Nasal cavity respiratory epithelium epithelial cell of viscerocranial mucosa (primary cell): ENCODE measurements at places on chromosomes 5 and 9. TPM values are rescaled to one million over a fixed set of nuclear protein-coding genes. Genes with fewer than 3 reads are reported as not detected.

Gene ISOC1
- 14.5 and 20.8 TPM in 2 replicates for total RNA-seq

Gene GLRA1
- total RNA-seq: not detected in 2 replicates

Gene CLTA
- 230 and 260 TPM in 2 replicates for total RNA-seq

Gene NMUR2
- not detected in 2 replicates for total RNA-seq

Gene MATR3
- 186 and 265 TPM in 2 replicates for total RNA-seq

Gene SERF1B
- total RNA-seq: 17.8 and 22.7 TPM in 2 replicates

Gene PRLR
- under 0.01 and 0.07 TPM in 2 replicates for total RNA-seq

Gene SUSD3
- 0.78 TPM in 1 of 2 replicates, not detected in the other for total RNA-seq

Gene RANBP17
- 5.5 and 14.3 TPM in 2 replicates for total RNA-seq

Gene ACER2
- total RNA-seq: 8.2 and 15.6 TPM in 2 replicates

Gene AK1
- total RNA-seq: 20.5 and 33.5 TPM in 2 replicates

Gene NR5A1
- not detected in 2 replicates for total RNA-seq

Gene RGMB
- 10.3 and 18.0 TPM in 2 replicates for total RNA-seq

Gene EIF4E1B
- total RNA-seq: not detected in 2 replicates

Gene SCGB3A1
- total RNA-seq: not detected in 2 replicates

Gene HACD4
- 1.7 and 7.9 TPM in 2 replicates for total RNA-seq

Gene CAVIN4
- total RNA-seq: 0.34 and 0.43 TPM in 2 replicates

Gene MYOZ3
- total RNA-seq: 0.21 TPM in 1 of 2 replicates, not detected in the other

Gene UBQLN1
- total RNA-seq: 113 and 150 TPM in 2 replicates

Gene TEX48
- not detected in 2 replicates for total RNA-seq

Gene CTSL
- 107 and 167 TPM in 2 replicates for total RNA-seq

Gene PLEKHG4B
- 0.07 TPM in 1 of 2 replicates, not detected in the other for total RNA-seq

Gene CDO1
- total RNA-seq: not detected in 2 replicates

Gene GARIN3
- not detected in 2 replicates for total RNA-seq

Gene PRUNE2
- total RNA-seq: under 0.01 and 0.28 TPM in 2 replicates

Gene BHMT2
- total RNA-seq: under 0.01 TPM in 1 of 2 replicates, not detected in the other

Gene PDGFRB
- total RNA-seq: under 0.01 and 0.07 TPM in 2 replicates

Gene ABCA2
- 4.1 and 48.2 TPM in 2 replicates for total RNA-seq

Gene SPATA6L
- total RNA-seq: 2.7 and 3.3 TPM in 2 replicates

Gene SECISBP2
- 25.6 and 39.4 TPM in 2 replicates for total RNA-seq

Gene TAS2R1
- total RNA-seq: not detected in 2 replicates

Gene CAPSL
- total RNA-seq: not detected in 2 replicates

Gene SOHLH1
- total RNA-seq: not detected in 2 replicates

Gene LHX3
- total RNA-seq: not detected in 2 replicates

Gene SLC6A3
- not detected in 2 replicates for total RNA-seq

Gene CCNI2
- 0.28 TPM in 1 of 2 replicates, not detected in the other for total RNA-seq

Gene MARCHF6
- 53.0 and 103 TPM in 2 replicates for total RNA-seq

Gene FBP2
- total RNA-seq: not detected in 2 replicates

Gene RMI1
- total RNA-seq: 4.4 and 7.8 TPM in 2 replicates

Gene SYK
- 27.7 and 28.4 TPM in 2 replicates for total RNA-seq
